B cell (primary cell): ENCODE measurements at places on chromosomes 5 and 9. TPM values are rescaled to one million over a fixed set of nuclear protein-coding genes. Genes with fewer than 3 reads are reported as not detected.

Gene HTR4
- polyA plus RNA-seq: not detected in 2 replicates

Gene ABITRAM
- polyA plus RNA-seq: 5.2 and 6.6 TPM in 2 replicates

Gene CNTFR
- polyA plus RNA-seq: not detected in 2 replicates

Gene PLPPR1
- polyA plus RNA-seq: not detected in 2 replicates

Gene BTNL8
- polyA plus RNA-seq: not detected in 2 replicates

Gene PCDHGB3
- 0.33 and 0.52 TPM in 2 replicates for polyA plus RNA-seq

Gene GPRIN1
- 0.35 and 0.72 TPM in 2 replicates for polyA plus RNA-seq

Gene ZNF300
- 3.6 and 4.3 TPM in 2 replicates for polyA plus RNA-seq

Gene LCN9
- polyA plus RNA-seq: not detected in 2 replicates

- DNase-seq: peak; percentile 45
Measured at GRCh38 chr9:96874947-96875460, 20.7 kb upstream of the ZNF782 start.

- DNase-seq: no peak
Measured at GRCh38 chr9:3059781-3060468, 216.0 kb upstream of the PUM3 start.

DNA sequence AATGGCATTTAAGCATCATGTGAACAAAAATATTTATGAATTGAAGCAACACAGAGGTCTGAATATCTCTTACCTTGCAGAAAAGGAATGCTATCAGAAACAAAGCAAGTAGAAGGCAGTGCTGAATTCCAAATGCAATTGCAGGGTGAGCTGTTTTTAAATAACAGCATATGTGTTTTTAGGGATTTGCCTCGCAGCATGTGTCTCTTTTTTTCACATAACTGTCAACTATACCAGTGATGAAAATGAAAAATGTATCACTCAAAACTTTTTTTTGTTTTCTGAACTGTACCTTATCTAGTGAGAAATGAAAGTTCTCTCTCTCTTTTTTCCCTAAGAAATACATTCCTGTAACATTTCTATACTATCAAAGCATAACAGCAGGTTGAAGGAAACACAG, 21.2 kb downstream of the CDH10 start:
- DNase-seq: no peak

GRCh38 chr5:175354964-175355363, 89.0 kb downstream of the DRD1 start:
- DNase-seq: no peak
